Stimulated activated CD4-positive, alpha-beta T cell treated with anti-CD3 and anti-CD28 coated beads, Interleukin-15, amount 100 ng/mL, for 24 hours (primary cell): ENCODE measurements at places on chromosomes 5 and 9.

GRCh38 chr9:137067860-137068538 is 2.4 kb downstream of the SAPCD2 start:
- peak; percentile 88 for DNase-seq

- DNase-seq: no peak
These were observed 60.3 kb downstream of the ZNF354C start for GRCh38 chr5:179120421-179120861.

DNA sequence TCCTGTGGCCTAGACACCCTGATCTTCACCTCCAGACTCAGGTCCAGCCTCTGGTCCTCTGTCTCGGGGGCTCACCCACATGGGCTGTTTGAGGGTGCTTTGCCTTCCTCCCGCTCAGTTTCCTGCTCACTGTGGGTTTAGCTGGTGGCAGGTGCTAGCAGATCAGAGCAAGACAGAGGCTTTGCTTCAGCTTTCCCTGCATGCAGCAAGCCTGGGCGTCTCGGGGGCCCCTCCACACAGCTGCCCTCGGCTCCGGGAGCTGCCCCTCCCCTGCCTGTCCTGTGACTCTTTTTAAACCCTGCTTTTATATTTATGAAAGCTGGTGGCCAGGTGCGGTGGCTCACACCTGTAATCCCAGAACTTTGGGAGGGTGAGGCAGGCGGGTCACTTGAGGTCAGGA is 14.6 kb downstream of the MRPL36 start:
- no peak for DNase-seq

DNA sequence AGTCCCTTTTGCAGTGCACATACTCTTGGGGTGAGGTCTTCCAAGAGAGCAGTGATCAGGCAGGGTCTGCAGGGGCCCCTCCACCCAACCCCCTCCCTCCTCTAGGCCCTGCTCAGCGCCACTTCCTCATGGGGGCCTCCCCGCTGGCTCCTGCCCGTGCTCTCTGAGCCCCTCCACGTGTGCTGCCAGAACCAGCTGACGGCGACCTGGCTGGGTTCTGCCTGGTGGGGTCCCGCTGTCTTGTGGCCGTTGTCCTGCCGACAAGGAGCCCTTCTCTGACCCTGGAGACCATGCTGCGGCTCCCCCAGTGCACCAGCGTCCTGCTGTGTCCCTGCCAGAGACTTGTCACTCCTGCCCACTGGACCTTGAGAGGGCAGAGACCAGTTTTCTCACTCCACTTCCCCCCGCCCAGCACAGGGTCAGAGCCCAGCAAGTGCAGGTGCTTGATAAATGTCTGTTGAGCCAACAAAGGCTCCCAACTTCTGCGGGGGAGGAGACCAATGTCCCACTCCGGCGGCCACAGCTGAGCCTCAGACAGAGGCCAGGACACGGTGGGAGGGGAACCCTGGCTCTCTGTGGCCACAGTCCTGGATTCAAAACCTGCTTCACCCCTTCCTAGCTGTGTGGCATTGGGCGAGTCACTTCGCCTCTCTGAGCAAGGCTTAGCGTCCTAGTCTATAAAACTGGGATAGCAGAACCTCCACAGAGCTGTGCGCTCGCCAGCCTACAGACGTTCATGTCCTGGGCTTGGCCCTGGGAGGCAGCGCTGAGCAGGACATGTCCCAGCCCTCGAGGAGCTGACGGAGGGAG is 24.8 kb downstream of the SARDH start:
- no peak for DNase-seq

DNA sequence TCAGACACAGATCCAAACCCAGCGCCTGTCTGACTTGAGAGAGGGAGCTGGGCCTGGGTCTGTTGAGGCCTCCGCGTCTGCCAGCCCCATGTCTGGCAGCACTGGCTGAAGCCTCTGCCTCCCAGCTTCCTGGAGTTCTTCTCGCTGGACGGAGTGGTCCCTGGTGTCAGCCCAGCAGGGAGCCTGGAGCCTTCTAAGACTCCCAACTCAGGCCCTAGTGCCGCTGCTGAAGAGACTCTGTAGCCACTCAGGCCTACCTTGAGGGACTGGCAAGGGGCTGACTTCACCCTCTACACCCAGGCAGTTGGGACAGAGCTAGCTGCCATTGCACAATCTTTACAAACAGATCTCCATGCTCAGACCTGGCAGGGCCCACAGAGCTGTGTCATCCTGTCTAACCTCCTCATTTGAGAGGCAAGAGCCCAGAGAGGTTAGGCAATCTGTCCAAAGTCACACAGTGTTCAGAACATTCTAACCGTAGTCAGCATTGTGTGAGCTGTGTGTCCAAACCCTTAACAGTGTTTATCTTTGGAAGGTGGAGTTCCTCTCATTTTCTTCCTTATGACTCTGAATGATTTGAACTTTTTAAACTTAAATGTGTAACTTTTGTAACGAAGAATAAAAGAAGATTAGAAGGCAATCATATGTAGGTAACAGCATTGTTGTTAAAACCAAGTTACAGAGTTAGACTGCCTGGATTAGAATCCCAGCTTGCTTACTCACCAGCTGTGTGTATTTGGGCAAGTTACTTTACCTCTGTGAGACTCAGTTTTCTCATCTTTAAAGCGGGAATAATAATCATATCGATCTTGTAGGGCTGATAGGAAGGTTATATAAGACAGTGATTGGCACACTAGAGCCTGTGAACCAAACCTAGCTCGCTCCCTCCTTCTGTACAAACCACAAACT is 4.6 kb upstream of the DUSP1 start:
- DNase-seq: no peak

- DNase-seq: no peak
These were observed 84.9 kb upstream of the NR3C1 start for GRCh38 chr5:143488381-143488780.

GRCh38 chr5:88808153-88808552 is 74.8 kb downstream of the MEF2C start:
- DNase-seq: no peak

DNA sequence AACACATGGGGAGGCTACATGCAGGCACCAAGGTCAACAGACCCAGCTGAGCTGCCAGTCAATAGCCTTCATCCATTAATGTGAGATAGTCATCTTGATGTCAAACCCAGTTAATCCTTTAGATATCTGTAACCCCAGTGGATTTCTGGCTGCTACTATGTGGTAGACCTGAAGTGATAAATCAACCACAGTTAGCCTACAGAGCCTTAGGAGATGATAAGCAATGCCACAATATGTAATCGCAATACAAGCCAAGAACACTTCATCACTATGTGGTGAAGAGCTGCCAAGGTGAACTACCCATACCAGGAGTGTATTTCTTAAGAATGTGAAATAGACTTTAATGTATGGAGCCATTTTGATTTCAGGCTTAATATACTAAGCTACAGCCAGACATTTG is 1175.5 kb downstream of the DTWD2 start:
- DNase-seq: no peak
